ENCODE measurements at places on chromosomes 4 and X.
A peak's percentile ranks its signal among the peaks of the same experiment; 100 is the strongest.

DNA sequence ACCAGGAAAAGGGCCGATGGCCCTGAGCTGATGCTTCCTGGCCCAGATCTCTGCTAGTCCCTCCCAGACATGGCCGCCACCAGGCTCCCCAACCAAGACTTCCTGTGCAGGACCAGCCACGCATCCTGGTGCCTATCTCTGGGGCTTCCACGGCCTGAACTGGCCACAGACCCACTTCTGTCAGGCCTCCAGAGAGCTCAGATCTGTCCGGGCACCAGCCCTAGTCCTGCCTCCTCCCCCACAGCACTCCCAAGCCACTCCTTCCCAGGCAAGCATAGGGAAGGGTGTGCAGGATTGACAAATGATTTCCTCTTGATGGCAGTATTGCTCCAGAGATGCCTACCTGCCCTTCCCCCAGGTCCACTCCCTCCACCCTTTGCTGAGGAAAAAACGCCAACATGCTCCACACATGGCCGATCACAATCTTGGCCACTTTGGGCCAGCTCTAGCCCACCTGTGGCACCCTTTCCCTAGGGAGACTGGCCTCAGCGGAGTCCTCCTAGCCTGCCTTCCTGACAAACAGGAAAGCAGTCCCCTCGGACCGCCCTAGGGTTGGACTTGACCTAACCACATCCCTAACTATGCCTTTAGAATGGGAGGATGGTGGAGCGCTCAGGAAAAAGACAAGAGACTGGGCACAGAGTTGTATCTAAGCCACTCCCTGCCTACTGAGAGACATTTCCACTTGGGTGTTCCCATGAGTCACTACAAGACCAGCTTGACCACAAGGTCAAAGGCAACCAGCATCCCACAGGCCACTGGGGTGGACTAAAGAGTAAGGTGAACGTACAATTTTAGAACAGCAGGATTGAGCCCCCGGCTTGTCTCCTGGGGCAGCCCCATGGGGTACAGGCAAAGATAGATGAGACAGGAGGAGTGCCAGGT, 277.5 kb upstream of the AGTR2 start:
- DNase-seq, result peak; percentile 79

DNA sequence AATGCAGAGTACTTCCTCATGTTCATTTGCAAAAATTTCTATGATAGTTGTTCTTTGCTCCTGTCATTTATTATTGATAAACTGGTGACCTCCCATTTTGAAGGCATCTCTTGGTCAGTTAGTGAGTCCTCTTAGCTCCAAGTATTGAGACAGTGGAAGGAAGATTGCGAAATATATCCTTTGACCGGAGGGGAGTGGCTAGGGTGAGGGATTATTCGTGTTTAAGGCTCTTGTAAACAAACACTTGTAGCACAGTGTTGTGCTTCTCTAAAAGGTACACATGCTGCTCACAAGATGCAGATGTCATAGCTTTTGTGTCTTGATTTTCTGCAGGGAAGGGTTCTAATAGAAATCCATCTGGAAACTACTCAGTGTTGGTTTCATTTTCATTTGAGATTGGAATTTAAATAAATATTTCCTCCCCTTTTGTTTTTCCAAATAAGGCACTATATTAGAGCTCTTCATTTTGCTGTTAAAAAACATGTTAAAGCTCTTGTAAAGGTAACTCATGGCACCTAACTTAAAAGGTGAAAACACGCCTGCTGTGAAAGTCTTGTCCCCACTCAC, 21.8 kb downstream of the TXLNG start:
- no peak for DNase-seq

DNA sequence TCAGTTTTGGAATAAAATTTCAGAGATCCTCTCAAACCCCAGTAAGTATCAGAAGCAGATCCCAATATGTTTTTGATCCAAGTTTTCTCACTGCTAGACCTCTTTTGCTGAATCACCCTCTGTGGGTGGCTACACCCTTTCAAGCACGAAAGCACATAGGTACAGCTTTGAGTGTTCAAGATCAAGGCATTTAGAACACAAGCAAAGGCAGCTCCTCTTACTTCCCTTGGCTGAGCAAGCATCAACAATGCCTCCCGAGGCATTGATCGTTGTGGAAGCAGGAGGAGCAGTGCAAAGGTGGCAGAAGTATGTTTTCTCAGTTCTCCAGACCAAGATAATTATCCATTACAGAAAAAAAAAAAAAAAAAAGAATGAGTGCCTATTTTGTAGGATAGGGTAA, 72.0 kb upstream of the TSPAN7 start:
- DNase-seq, result no peak

DNA sequence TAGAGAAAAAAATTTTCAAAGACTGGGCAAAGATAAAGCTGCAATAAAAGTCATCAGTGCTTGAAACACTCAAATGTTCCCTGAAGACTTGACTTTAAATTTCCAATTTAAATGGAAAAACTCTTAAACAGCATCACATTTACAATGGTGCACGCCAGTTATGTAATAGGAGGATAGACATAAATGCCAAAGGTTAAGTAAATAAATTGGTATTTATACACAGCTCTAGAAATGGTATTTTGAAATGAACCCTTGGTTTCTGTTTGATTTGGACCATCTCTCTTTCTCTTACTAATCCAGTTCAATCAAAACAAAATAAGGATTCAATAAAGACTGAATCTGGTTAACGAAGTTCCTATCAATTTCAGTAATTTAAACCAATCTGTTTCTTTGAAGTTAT, 272.6 kb downstream of the GPM6A start:
- DNase-seq, result no peak

DNA sequence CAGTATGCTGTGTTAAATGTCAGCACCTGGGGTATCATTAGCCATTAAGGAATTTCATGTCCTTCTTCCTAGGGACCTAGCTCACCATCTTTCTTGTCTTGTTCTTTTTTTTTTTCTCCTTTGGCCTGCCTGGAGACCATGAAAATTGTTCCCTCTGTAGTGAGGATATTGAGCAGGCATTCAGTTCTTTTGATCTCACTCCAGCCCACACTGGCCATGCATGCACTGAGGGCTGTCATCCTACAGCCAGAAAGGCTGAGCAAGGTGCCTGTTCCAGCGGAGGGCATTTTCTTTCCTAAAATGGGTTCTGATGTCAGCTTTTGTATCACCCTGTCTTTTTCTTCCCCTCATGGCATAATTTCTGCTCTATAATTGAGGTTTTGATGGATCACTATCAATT, 275.9 kb upstream of the HAND2 start:
- no peak for DNase-seq

- no peak for DNase-seq
These were observed 145.4 kb upstream of the HUWE1 start for GRCh38 chrX:53831662-53832635.

GRCh38 chrX:38205039-38205438, 15.6 kb downstream of the SRPX start:
- DNase-seq, result no peak

GRCh38 chr4:76987153-76987591, 37.6 kb downstream of the SEPTIN11 start:
- no peak for DNase-seq

DNA sequence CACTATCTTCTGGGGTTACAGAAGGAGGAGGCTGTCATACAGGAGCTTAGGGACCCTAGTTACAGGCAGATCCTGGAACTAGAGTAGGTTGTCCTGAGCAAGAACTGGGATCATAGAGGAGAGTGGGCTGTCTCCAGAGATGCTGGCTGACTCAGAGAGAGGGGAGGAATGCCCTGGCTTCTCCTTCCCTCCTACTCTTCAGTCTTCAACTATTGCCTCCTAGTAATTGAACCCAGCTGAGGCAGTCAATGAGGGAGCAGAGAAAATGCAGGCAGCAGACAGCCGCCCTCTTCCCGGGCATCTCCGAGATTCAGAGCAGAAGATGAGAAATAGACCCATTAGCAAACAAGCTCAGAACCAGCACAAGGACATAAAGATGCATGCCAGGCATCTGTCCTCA, 118.3 kb upstream of the PDE5A start:
- no peak for DNase-seq

DNA sequence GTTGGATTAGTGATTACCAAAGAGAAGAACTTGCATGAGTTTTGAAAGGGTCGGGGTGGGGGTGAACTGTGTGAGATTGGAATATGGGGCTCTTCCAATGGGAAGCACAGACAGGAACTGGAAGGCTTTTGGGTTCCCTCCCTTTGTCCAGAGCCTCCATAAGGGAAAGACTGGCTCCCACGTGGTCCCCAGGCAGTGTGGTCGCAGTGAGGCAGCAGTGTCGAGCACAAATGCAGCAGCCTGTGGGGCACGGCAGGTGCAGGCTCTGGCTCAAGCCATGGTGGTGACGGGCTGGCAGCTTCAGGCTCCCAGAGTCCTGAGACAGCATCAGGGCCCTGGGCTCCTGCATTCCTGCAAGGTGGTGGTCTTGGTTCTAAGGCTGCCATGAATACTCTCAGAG, 45.5 kb downstream of the VCX2 start:
- DNase-seq, result no peak

GRCh38 chrX:150767475-150768131, 74.4 kb downstream of the MTMR1 start:
- DNase-seq, result no peak

GRCh38 chr4:20017777-20018115, 234.0 kb upstream of the SLIT2 start:
- no peak for DNase-seq
